ENCODE measurements at places on chromosomes 16 and 17.

DNA sequence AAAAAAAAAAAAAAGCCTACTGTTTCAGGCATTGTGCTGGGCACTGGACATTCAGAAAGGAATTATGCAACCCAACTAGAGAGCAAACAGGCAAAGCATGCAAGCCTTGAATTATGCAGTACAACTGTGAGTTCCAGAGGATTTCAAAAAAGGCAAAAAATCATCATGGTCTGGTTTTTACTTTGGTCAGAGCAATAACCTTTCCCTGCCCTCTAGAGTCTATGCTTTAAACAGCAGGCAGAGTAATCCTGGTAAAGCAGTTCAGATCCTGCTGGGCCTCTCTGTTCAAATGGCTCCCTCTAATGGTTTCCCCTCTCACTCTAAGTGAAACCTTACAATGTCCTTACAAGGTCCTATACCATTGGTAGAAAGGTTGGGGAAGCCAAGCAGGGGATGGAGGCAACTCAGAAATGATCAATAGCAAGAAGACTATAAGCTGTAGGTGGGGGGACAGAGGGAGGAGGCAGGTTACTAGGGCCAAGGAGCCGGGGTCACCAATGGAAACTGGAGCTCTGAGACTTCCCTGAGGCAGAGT lies 4.6 kb upstream of the TAF15 start:
- DNase-seq: no peak

GRCh38 chr17:51144266-51145022 lies 8.9 kb upstream of the NME1 start:
- DNase-seq: no peak

- DNase-seq: no peak
These were observed 32.8 kb downstream of the LDHD start for GRCh38 chr16:75083813-75084212.

GRCh38 chr16:1311212-1311737 lies 1.8 kb downstream of the UBE2I start:
- peak; percentile 77 for DNase-seq

DNA sequence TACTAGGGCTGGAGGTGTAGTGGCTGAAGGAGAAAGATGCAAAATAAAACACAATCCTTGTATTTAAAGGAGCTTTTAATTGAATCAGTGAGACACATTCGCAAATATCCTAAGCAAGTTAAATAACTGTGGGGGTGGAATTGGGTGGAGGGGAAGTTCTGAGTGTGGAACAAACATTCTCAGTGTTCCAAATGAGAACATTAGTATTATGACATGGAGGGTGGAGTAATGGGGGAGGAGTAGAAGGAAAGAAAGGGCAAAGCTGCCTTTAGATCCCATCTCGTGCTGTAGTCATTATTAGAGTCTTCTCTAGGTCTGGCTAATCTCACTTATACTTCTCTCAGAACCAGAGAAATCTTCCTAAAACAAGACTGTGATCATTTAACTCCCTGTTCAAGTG lies 169.7 kb downstream of the ANKFN1 start:
- DNase-seq: no peak

DNA sequence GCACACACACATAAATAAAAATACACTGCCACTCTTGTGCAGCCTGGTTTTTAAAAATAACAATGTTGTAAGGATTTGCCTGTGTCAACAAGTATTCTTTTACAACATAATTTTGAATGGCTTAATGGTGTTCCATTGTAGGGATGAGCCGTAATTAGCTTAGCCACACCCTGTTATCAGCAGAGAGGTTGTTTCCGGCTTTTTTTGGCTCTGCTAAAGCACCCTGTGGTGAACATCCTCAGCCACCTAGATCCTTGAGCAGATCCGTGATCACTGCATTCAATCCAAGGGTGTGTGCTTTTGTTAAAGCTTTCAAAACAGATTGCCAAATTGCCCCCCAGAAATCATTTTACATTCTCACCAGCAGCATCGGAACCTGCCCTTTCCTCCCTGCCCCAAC lies 7.0 kb downstream of the KATNB1 start:
- DNase-seq: no peak

- peak; percentile 93 for DNase-seq
These were observed 18.6 kb upstream of the ZNF629 start for GRCh38 chr16:30805370-30806169.

GRCh38 chr16:56198755-56199114 lies 7.4 kb downstream of the GNAO1 start:
- DNase-seq: no peak

DNA sequence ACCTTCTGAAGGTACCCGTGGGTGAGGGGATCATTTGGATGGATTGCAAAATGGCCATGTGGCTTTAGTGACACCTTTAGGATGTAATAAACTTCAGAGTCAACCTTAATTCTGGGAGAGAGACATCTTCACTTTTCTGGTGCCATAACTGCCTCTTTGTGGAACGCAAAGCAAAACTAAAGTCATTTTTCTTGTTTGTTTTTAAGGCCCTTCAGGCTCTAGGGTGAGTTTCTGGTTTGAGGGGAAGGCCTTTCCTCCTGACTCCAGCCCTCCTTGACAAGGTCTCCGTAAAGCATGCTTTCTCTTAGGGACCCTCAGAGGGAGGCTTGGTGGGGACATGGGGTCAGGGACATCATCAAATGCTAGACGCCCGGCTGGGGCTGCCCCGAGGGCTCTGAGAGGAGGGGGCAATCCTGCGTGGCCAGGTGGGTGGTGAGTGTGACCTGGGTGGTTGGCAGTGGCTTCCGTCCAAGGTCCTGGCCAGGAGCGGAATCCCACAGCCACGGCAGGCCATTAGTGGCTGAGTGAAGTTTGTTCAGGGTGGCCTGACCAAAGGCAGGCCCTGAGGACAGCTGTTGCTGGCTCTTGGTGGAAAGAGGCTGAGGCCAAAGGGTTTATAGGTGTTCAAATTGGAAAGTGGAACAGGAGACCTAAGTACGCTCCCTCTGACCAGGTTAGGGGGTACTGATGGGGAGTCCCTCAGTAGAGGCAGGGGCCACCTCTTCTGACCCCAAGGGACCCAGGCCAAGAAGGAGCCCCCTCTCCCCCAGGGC lies 112.2 kb downstream of the METRNL start:
- peak; percentile 77 for DNase-seq

DNA sequence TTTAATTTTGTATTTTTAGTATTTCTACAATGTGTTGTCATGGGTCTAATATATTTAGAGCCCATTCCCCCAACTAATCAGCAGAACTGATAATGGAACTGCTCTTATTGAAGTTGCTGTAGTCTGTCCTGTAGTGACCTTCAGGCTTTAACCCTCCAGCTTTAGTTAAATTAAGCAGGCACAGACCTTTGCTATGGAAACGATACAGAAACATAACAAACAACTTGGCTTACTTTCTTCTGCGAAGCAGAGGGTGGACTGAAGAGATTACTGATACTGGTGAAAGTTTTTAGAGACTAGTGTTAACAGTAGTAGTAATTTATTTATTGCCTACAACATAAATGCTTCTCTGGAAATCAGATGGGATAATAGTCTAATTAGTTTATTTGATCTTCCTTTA lies 61.4 kb downstream of the NFATC3 start:
- no peak for DNase-seq

DNA sequence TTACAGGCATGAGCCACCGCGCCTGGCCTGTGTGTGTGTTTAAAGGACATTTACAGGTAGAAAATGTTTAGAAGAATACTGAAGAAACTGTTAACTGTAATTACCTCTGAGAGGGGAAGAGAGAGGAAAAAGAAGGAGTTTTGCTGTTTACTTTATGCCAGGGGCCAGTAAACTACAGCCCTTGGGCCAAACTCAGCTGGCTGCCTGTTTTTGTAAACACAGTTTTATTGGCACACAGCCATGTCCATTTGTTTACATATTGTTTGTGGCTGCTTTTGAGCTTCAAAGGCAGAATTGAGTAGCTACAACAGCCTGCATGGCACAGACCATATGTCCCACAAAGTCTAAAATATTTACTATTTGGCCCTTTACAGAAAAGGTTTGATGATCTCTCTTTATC lies 76.4 kb downstream of the GPR139 start:
- no peak for DNase-seq

- DNase-seq: no peak
These were observed 8.9 kb upstream of the RAB37 start for GRCh38 chr17:74728033-74728701.

DNA sequence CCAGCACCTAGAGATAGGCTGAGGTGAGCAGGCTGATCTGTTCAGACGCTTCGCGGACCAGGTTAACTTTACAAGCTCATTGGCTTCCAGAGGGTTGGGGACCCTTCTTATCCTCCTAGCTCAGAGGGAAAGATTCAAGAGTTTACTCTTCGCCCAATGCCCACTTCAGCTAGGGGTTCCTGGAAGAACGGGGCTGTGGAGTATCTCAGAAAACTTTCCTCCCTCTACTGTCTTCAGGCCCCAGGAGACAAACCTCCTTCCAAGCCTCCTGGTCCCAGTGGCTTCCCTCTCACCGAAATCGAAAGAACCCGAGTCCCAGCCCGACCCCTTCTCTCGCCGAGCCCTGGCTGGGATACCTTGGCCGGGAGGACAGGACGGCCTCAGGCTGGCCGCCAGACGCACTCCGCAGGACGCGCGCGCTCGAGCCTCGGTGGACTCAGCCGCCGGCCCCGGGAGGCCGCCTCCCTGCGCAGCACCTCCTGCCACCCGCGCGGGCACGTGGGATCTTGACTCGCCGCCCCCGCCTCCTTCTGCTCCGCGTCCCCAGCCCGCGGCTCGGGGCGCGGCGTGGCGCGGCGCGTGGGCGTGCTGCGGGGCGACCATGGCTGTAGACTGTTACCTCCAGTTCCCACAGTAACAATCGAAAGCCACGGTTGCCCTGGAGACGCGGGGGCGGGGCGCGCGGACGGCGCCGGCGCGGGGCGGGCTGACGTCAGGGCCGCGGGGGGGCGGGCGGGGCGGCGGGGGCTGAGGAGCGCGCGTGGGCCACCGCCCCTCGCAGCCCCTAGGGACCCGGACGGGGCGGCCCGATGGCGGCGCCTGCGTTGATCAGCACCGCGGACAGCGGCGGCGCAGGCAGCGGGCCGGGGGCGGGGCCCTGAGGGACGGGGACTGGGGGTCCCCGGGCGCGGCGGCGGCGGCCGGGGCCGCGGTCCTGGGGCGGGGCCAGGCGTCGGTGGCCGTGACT lies 5.3 kb upstream of the HIC1 start:
- DNase-seq: peak; percentile 96

DNA sequence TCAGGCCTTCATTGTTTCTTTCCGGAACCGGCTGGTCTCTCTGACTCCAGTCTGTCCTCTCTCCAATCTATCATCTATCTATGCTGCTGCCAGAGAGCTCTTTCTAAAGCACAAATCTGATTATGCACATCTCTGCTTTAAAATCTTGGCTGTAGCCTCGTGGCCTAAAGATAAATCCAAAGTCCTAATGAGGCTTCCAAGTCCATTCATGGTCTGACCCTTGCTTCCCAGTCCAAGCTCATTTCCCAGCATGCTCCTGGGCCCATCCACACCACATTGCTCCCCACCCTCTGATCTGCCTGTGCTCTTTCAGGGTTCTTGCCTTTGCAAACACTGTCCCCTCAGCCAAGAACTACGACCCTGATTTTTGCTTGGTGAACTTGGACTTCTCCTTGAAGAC lies 21.5 kb upstream of the PHB1 start:
- DNase-seq: no peak

DNA sequence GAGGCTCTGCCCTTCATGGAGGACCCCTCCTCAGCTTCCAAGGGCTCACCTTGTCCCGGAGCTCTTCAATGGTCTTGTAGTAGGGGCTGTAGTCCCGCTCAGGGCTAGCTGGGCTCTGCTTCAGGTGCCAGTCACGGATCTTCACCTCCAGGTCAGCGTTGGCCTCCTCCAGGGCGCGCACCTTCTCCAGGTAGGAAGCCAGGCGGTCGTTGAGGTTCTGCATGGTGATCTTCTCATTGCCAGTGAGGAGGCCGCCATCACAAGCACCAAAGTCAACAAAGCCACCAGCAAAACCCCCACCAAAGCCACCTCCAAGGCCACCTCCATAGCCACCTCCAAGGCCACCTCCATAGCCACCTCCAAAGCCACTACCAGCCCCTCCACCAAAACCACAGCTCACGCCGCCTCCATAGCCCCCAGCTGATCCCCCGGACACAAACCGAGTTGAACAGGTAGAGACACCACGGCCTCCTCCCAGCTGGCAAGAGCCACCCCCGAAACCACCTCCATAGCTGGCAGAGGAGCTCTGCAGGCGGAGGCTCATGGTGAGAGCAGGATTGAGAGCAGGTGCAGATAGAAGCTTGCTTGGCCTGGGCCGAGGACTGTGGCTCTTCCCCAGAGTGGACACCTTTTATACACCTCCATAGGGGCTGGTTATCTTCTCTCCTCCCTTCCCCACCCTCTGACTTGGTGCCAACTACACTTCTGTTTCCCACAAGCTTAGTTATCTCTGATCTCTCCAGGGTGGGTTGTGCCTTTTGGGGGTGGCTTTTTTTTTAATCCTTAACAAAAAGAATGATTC lies at the start of gene KRT13:
TSS of gene KRT13 (minus strand) at position 606 of the 802 bp plus-strand sequence. CDS start at position 544, 62 bp downstream.
- no peak for DNase-seq

DNA sequence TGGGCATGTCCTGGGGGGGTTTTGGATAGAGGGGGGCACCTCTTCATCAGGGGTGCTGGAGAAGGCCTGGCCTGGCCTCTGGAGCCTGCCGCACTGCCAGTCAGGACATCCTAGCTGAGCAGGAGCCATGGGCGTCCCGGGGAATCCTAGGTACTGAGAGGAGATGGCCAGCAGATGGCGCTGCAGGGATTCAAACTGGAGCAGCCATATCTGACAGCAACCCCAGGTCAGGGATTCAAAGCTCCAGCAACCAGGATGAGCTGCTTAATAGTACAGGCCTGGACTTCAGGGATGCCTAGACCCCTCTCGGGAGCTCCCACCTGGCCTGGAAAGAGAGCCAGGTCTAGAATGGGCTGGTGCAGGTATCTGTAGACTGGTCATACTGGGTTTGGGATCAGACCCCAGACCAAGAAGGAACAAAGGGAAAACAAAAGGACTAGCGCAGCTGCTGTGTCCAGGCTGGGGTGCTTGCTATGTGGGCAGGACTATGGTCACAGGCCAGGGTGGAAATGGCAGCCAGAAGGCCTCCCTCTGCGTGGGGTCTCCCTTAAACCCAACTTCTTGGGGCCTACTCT lies 306.9 kb upstream of the RBFOX1 start:
- peak; percentile 78 for DNase-seq

- no peak for DNase-seq
These were observed 80.5 kb upstream of the KIFC3 start for GRCh38 chr16:57882792-57883191.

DNA sequence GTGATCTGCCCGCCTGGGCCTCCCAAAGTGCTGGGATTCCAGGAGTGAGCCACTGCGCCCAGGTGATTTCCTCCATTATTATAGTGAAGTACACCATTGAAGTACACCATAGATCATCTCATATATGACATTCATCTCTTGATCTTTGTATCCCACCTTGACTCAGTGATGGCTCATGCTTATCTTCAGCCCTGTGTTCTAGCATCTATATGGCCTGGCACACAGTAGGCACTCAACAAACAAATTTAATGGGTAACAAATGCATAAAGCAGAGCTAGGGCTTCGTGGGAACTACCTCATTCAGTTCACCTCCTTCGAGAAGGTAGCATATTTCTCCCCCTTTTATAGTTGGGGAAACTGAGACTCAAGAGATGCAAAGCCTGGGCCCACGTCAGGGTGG lies 952 bp downstream of the ENKD1 start:
- DNase-seq: no peak

DNA sequence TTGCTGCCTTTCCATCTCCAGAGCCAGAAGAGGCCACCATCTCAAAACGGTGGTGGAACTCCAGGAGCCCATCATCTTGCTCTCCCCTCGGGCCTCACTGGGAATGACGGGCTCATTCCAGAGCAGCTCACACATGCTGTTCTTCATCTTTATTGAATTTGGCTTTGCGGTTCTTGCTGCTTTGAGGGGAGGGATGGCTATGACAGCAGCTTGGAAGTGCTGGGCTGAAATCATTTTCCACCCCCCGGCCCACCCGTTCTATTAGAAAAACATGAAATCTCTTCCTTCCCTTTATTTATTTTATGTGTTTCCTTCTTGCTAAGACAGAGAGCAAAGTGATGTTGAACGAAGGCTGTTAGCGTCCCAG lies 149.8 kb upstream of the RPL38 start:
- no peak for DNase-seq

Data from spleen (tissue), 13 donors.